ENCODE measurements at places on chromosomes 2 and 18.

DNA sequence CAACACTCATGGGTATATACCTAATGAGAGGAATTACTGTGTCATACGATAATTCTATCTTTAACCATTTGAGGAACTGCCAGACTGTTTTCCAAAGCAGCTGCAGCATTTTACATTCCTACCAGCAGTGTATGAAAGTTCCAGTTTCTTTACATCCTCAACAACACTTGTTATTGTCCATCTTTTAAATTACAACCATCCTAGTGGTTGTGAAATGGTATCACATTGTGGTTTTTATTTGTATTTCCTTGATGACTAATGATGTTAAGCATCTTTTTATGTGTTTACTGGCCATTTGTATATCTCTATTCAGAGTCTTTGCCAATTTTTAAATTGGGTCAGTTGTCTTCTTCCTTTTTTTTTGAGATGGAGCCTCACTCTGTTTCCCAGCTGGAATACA is 4.0 kb upstream of the CKAP2L start:
- DNase-seq: no peak

GRCh38 chr2:225004597-225004996 is 37.7 kb downstream of the DOCK10 start:
- no peak for DNase-seq

DNA sequence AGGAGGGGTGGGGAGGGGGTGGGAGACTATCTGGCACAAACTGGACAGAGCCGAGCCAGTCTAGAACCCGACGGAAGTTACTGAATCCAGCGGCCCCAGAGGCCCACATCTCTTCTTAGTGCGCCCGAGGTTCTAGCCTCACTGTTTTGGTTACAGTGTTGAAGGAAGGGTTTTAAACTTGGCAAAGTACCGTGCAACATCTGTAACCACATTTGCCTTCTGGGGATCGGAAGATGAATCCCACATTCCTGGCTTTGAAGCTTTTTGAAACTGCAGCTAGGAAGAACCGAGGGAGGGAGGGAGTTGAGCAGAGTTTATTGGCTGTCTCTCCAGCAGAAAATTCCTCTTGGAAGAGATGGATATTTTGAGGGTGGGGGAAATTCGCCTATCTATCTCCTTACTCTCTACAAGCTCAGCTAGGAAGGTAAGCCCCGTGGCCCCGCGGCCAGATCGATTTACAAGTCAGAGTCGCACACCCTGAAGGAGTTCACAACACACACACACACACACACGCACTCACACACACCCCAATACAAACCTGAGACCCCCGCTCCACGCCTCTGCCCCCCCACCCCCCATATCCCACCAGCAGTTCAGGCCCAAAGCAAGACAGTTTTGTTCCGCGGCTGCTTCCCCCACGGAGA is 1.0 kb downstream of the ACVR1 start:
- DNase-seq: no peak

DNA sequence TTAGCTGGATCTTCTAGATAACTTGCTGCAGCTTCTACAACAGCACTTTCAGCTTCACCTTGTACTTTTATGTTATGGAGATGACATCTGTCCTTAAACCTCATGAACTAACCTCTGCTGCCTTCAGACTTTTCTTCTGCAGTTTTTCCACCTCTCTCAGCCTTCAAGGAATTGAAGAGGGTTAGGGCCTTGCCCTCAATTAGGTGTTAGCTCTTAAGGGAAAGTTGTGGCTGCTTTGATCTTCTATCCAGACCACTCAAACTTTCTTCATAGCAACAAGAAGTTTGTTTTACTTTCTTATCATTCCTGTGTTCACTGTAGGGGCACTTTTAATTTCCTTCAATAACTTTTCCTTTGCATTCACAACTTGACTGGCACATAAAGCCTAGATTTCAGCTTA is 52.3 kb downstream of the ARHGAP15 start:
- no peak for DNase-seq

DNA sequence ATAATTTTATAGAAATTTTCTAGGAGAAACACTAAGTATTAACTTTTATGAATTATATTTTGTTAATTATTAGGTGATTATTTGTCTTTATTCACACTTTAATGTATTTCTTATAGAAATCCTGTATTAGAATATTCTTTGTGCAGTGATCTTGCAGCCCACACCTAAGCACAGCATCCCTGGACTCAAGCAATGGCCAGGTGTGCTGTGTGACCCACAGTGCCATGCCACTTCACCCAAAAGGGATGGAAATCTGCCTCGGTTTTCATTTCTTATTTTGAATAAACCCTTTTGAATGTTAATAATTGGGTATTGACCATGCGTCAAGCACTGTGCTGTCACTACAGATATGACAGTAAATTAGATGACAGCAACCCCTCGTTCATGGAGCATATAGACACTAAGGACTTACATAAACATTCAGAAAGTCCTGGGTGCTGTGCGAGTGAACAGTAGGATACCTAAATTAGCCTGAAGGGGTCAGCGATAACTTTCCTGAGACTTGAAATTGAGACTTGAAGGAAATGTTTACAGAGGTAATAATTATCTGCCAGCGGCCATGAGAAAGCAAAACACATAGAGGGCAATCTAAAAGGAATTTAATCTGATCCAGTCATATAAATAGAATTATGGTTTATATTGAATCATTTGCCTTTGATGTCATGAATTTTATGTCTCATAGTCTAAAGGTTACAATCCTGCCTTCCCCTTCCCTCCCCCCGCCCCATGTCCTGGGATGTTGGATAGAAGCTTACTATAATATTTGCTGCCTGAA is 52.7 kb upstream of the CALCRL start:
- DNase-seq: no peak

GRCh38 chr2:63506320-63506719 is 82.0 kb downstream of the WDPCP start:
- no peak for DNase-seq

DNA sequence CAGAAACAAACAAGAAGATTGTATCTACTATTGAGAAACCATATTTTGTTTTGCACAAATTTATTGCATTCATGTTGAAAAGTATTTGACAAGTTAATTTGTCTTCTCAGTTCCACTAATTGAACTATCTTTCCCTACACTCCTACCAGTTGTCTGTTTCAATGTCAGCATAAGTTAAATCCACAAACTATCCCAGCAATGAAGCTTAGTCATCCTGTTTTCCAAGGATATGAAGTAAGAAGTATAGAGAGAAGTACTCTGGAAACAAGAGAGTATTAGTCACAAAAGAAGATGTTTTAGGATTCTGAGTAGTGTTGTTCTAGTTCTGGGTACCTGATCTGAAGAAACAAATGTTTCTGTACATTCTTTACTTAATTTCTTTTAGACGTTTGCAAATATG is 261.6 kb upstream of the ZNF804A start:
- no peak for DNase-seq

- DNase-seq: no peak
These were observed 25.5 kb downstream of the FHL2 start for GRCh38 chr2:105373344-105373781.

DNA sequence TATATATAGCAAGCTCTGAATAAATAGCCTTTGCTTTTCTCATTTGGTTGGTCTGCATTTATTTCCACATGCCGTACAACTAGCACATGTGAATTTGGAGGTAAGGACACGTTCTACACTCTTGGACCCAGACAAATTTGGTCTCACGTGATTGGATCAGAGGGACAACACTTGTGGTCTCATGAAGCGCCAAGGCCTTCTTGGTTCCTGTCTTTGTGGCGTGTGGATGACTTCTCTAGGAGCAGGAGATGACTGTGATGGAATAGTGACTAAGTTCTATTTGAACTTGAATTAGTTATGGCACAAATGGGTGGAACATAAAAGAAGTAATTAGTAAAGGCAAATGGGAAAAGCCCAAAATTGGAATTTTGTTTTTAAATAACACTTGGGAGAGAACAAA is 206.9 kb downstream of the BCL2 start:
- DNase-seq: no peak

- DNase-seq: no peak
These were observed 40.2 kb downstream of the SOCS6 start for GRCh38 chr18:70329071-70329470.

GRCh38 chr18:62928326-62928725 is 213.0 kb downstream of the PHLPP1 start:
- DNase-seq: no peak

- DNase-seq: no peak
These were observed 35.7 kb downstream of the MRPS9 start for GRCh38 chr2:105073591-105073990.

GRCh38 chr2:98367721-98368120 is 21.5 kb downstream of the CNGA3 start:
- DNase-seq: no peak

DNA sequence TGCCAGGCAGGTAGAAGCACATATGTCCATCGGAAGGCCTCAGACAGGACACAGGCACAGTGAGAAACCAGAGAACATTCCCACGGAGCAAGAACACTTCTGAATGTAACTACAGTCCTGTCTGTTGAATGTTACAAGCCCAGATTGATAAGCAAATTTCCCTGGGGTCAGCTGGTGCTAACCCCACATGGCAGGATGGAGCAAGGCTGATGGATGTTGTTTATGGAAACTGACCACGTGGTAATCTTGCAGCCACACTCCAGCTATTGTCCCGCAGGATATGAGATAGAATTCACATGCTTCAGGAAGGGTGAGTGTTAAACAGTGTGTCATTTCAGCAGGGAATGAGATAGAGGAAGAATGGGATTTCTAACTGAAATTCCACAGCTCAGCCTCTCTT is 138.8 kb upstream of the COPS8 start:
- DNase-seq: no peak

DNA sequence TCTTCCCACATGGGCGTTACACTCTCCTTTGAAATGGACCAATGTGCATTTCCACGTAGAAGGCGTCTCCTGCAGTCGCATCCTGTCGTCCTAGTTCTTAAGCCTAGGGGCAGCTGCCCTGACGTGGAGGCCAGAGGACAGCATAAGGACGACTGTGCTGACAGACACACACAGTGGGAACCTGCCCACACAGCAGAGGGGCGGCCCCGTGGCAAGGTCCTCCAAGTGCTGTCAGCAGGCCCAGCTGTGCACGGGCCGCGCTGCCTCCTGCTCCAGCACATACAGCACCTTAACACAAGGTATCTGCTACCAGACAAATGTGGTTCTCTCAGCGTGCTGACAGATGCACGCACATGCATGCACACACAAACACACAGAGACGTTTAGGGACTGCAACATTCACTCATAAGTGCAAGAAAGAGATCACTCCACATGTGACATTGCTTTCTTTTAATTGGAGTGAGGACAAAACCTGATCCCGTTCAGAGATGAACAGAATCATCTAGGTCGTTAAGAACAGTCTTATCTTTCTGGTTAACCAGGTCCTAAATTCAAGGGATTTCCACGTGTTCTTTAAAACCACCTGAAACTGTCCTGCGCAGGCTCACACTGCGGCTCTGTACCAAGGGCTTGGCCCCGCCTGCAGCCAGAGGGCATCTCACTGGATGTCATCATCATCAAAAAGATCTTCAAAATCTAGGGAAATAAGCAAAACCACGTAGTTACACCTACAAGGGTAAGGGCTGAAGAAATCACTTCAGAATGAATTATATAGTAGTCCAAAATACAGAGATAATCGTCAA is 5.5 kb downstream of the COPS9 start:
- no peak for DNase-seq

DNA sequence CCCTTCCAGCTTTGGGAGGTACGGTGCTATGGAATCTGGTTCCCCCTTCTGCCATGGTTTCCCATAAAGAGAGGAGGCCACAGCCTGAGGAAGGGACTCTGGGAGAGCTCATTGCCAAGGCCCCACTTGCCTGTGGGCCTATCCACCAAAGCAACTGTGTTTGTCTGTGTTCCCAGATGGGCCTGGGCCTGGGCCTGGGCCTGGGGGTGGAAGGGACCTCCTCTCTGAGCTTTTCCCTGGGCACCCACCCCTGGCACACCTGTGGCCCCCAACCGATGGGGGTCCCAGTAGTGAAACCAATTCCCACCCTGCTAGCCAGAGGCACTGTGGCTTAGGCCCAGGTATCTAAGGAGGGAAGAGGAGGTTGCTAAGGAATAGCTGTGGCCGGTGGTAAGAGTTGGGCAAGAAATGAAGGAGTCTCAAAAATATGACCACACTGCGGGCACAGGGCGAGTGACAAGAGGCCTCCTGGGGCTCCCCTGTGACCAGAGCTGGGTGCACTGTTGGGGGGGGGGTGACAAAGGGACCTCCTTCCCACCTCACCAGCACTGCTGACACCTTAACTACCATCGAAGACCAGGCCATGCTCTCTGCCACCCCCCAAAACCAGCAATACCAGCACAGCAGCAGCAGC is 4.9 kb upstream of the DUSP2 start:
- DNase-seq: no peak

DNA sequence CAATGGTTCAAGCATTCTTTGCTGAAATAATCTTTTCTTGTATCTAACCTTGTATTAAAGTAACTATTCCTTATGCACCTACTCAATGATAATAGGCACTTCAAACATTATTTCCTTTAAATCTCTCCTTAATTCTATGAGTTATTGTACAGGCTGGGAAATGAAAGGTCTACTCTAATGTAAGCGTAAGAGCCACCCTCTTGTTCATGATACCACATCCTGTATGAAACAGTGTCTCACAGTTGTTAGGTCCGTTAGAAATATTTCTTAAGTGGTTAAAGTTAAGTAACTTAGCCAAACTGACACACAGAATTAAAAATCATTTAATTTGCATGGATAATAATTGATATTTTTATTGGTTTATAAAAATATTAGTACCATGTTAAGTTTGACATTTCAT is 162.5 kb upstream of the RPRM start:
- no peak for DNase-seq

DNA sequence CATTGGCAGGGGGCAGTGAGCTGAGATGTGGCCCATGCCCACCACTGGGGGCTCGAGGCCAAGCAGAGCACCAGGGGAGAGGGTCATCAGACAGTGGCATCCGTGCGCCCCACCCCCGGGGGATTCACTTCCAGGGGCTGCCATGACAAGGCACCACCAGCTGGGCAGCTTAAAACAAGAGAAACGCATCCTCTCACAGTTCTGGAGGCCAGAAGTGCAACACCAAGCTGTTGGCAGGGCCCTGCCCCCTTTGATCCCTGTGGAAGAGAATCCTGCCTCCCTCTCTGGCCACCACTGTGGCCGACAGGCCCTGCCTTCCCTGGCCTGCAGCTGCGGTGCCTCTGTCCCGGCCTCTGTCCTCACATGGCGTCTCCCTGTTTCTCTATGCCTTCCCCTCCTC is 187.7 kb upstream of the ID2 start:
- no peak for DNase-seq

DNA sequence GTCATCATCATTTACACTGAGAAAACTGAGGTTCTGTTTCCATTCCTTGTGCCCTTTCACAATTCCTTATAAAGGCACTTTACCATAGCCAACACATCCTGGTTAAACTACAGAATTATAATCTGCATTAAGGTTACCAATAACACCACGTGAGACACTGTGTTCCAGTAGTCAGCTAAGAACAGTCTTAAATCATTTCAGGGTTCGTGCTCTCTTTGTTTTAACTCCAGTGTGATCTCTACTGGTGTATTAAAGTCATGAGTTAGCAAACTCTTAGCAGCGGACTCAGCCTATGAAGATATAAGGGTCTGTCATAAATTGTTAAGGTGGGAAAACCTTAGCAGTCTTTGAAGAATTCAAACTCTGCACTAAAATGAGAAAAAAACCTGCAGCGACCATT is 53.0 kb downstream of the TCF4 start:
- no peak for DNase-seq

GRCh38 chr2:46122318-46122976 is 174.8 kb upstream of the EPAS1 start:
- DNase-seq: no peak

Data from GOT3 (cell line).